ENCODE measurements at places on chromosomes 2 and 18.

GRCh38 chr2:197327472-197328098 is 17.0 kb upstream of the ANKRD44 start:
- DNase-seq: no peak

- no peak for DNase-seq
Observed at GRCh38 chr18:46759890-46760289, 3.0 kb upstream of the ST8SIA5 start.

DNA sequence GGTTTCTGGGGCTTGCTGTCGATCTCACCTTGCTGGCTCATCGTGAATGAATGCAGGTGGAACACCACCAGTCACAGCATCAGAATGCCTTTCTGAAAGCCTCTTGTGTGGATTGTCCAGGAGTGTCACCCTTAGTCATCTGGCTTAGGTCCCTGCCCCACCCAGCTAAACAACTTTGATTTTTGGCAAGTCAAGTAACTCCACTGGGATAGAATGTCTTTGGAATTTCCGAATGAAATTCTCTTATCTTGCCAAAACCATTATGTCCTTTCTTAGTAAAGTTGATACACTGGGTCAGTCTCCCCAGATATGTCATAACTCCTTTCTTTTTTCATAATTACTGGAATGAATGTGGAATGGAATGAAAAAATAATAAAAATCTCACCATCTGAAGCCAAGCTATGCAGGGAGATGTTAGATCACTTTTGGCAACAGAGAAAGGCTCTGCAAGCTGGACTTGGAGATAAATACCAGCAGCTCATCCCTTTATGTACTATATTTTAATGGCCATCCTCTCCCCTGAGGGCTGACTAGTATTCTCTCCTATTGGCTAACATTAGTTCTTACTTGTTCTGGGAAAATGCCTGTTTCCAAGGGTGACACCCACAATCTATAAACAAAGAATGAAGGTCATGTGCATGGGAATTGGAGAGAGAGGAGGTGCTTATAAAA is 35.4 kb downstream of the INSIG2 start:
- no peak for DNase-seq

GRCh38 chr2:46366668-46367052 is 69.5 kb downstream of the EPAS1 start:
- no peak for DNase-seq

DNA sequence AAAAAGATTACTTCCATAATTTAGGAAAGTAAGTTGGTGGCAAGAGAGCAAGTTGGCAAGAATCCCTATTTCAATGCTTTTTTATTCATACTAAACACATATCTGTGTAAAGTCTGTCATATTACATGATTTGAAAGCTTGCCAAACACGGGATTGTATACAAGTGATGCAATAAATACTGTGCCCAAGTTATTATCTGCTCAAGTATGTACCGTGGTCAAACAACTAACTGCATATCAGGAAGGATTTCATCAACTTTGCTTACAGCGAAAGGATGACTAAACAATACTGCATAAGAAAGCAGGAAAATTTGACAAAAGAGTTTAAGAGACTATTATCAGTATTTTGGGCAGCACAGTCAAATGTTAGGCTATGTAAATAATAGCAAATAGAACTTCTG is 69.6 kb upstream of the SCN1A start:
- no peak for DNase-seq

GRCh38 chr18:76558881-76559667 is 64.0 kb upstream of the ZNF516 start:
- DNase-seq: no peak

- DNase-seq: no peak
Observed at GRCh38 chr2:109512076-109512475, 101.7 kb downstream of the SEPTIN10 start.

DNA sequence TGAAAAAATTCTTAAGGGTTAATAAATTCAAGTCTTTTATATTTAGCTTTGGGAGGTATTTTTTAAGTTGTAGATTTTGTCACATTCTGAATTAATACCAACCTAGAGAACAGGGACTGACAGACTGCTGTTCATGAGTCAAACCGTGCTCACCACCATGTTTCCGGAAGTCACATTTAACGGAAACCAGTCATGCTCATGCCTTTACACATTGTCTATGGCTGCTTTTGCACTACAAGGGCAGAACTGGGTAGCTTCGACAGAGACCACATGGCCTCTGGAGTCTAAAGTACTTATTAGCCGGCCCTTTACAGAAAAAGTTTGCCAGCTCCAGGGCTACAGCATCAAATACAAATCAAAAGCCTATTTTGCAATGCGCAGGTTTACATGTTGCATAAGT is 33.3 kb downstream of the LONRF2 start:
- DNase-seq: no peak

DNA sequence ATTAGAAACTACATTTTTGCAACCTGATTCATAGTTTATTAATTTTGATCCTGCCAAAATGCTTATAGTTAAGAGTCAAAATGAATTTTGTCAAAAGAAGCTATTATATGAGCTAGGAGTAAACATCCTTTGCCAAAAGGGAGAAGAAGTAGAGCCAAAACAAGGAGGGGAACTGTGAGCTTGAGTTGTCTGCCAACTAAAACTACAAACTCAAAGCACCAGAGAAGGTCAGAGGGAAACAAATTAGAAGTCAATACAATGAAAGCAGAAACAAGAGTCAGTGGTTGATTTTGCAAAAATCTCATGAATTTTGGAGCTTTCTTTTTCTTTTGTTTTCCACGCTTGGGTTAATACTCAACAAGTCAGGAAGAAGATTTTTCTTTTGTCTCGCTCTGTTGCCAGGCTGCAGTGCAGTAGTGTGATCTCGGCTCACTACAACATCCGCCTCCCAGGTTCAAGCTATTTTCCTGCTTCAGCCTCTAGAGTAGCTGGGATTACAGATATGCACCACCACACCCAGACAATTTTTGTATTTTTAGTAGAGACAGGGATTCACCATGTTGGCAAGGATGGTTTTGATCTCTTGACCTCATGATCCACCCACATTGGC is 508.5 kb downstream of the RIT2 start:
- no peak for DNase-seq

GRCh38 chr2:42984617-42985016 is 192.2 kb upstream of the HAAO start:
- DNase-seq: no peak

DNA sequence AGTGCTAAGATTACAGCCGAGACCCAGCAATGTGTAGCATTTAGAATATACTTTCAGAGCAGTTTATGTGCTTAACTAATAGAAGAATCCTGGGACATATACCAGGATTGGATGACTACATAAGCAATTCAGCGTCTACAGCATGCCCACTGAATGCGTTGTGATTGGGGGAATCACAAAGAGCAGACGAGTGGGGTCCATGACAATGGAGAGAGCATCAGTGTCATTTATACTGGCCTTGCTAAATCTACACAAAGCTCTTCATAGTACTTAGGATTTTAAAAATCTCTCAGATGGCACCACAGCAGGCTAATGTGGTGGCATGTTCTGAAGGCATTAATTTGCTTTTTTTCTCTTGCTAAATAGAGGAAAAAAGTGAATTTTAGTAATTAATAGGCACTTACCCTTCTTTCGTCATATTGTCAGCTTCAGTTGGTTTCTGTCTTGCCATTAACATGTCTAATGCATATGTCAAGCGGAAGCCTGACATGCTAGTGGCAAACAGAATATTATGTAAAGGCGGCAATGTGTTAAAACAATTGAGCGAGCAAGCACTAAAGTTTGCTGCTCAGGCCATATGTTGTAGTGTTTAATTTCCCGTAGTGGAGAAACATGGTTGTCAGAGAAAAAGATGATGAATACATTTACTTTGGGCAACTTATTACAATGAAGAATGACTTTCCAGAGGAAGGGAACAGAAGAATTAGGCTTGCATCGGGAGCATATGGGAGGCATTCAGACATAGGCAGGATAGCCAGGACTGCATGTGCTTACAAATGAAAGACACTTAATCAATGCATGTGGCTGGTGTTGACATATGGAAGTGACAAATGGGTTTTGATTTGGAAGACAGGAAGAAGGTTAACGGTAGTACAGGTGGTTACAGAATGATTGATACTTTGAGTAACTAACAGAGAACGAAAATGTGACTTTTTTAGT is 145.2 kb downstream of the ICOS start:
- DNase-seq: no peak

DNA sequence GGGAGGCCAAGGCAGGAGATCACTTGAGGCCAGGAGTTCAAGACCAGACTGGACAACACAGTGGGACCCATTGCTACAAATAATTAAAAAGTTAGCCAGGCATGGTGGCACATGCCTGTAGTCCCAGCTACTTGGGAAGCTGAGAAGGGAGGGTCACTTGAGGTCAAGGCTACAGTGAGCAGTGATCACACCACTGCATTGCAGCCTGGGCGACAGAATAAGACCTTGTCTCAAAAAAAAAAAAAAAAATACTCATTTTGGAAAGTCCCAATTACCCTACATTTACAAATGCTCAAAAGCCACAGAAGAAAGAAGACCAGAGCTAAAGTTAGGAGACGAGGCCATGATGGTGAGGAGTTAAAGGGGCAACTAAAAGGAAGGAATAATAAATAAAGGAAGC is 61.9 kb downstream of the COLEC12 start:
- no peak for DNase-seq

DNA sequence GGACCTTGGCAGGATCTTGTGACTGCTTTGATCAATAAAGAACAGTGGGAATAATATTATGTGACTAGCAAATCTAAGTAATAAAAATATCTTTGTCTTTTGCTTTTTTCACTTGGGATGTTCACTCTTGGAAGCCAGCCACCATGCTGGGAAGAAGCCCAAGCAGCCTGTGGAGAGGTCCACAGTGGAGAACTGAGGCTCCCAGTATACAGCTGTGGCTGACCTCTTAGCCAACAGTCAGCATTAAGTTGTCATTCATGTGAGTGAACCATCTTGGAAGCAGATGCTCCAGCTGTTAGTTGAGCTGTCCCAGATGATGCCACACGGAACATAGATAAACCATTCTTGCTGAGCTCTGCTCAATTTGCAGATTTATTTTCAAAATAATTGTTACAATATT is 160.0 kb downstream of the OSR1 start:
- DNase-seq: no peak

GRCh38 chr2:110943070-110943634 is 177.6 kb upstream of the BCL2L11 start:
- no peak for DNase-seq

- peak; percentile 57 for DNase-seq
Observed at GRCh38 chr2:152635635-152636298, 81.5 kb downstream of the PRPF40A start.

- no peak for DNase-seq
Observed at GRCh38 chr2:240199133-240199870, 58.8 kb upstream of the OTOS start.

DNA sequence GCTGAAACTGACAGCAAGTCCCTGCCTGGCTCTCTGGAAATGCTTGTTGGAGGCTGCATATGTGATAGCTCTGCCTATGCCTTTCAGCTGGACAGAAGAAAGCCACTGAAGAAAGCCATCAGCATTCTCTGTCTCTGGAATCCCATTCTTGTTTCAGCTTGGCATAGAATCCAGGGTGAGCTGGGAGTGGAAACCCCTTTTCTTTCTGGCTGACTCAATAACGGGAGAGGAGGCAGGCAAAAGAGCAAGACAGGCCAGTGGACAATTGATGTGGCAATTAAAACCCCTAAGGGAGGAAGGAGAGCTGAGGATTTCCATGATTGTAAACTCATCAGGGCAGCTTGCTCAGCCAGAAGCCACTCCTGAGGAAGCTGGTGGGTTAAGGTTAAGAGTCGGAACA is 208.1 kb downstream of the CLIP4 start:
- no peak for DNase-seq

GRCh38 chr2:185484602-185485001 is 254.0 kb upstream of the FSIP2 start:
- DNase-seq: no peak

DNA sequence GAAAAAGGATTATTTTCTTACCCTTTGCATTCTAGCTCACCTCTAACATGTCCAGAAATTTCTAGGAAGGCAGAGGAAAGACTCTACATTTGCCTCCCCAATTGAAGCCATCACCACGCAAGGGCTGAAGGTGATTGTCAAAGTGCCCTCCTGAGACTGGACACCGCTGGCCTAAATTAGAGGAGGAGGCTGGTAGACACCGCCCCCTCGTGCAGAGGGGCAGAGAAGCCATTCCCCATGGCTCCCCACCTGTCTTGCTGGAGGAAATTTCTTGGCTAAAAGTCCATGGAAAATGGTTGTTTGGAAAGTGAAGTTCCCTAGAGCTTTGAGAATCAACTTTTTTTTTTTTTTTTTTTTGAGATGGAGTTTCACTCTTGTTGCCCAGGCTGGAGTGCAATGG is 31.3 kb upstream of the CREB1 start:
- no peak for DNase-seq

DNA sequence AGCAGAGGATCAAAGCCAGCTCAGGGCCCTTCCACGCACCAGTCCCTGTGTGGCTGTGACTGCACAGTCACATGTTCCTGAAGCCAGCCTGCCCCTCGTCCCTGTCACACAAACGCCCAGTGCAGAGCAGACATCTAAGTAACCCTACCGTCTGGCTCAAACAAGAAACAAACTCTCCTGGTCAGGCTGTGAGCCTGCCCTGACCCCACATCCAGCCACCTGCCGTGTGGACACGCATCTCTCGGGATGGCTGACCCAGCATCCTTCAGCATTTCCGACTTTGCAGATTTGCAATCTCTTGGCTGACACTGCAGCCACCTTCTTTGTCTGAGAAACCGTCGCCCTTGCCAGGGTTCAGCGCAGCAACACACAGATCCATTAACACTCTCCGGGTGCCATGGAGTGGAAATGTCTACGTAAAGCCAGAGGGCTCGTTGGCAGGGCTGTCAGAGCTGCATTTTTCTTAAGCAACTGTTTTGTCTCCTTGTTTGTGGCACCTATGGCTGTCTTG is 82.3 kb upstream of the ASAP2 start:
- DNase-seq: no peak

DNA sequence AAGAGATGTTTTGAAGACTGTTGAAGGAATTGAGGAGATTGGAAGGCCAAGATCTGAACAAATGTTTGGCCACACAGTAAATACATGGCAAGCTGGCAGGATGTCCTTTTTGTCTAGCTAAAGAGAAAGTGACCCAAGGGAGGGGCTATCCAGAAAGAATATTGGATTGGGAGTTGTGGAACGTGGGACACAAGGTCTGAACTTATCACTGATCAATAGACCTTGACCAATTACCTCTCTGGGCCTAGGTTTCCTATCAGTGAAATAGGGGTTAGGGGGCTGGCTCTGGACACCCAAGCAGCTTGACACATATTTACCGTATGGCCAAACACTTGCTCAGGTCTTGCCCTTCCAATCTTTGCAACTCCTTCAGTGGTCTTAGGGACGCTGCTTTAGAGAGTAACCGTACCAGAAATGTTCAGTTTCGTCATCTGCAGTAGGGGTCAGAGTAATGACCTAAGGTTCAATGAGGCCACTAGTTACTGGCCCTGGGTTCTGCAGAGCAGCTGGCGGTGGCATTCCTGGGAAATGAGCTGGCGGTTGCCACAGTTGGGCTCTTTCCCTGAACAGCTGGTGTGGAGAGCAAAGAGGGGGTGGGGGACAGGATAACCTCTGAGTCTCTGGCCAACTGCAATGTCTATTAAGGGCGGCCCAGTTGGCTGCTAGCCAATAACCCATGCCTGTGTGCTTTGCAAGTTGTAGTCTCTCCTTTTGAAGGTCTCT is 70.1 kb upstream of the STPG4 start:
- no peak for DNase-seq

Measured in effector CD4-positive, alpha-beta T cell (primary cell).